ENCODE measurements at places on chromosomes 1 and 21.

DNA sequence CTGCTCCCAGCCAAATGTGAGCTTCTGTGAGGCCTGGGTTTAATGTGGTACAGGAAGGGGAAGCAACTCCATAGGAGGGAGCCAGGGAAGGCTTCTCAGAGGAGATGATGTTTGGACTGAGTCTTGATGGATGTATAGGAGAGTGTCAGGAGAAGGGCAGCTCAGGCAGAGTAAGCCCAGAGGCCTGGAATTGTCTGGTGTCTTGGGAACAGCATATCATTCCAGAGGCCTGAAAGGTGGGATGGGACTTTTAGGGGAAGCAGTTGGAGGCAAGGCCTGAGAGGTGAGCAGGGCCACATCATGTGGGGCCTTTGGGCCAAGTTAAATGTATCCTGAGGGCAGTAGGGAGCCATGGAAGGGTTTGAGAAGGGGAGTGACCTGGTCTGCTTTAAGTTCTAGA, 148.6 kb upstream of the WNT4 start:
- no peak for DNase-seq

DNA sequence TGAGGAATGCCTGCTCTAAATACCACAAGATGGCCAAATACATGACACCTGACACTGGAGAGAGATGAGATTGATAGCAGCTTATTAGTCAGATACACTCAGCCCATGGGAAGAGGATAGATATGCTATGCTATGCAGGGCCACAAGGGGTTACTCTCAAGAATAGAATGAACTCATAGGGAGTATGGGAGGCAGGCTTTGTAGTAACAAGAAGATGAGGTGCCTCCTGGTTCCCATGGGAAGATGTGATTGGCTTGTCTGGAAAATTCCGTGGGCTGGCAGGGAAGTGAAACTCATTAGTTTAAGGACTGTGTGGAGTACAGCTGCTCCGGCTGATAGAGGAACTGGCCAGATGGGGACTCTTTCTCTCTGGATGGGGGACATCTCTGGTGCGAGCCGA, 16.5 kb downstream of the CCDC30 start:
- DNase-seq, result no peak

DNA sequence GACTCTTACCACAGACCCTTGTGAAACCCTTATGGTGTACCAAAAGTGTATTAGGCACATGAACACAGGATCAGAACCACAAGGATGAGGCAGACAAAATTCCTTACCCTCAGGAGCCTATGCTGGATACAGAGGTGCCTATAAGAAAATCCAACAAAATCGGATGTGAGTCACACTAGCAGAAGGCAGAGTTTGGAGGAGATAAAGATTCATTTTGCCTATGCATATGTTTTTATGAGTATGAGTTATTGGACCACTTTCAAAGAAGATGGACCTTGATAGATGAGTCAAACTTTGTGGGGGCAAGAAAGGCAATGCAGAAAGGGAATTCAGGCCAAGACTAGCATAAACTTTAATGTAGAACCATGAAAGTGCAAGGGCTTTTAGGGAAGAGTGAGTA, 17.0 kb downstream of the CAMK1G start:
- DNase-seq, result no peak

- DNase-seq, result no peak
Observed at GRCh38 chr1:232382671-232383070, 247.3 kb downstream of the SIPA1L2 start.

- no peak for DNase-seq
Observed at GRCh38 chr1:115063228-115063901, 25.9 kb downstream of the TSPAN2 start.

DNA sequence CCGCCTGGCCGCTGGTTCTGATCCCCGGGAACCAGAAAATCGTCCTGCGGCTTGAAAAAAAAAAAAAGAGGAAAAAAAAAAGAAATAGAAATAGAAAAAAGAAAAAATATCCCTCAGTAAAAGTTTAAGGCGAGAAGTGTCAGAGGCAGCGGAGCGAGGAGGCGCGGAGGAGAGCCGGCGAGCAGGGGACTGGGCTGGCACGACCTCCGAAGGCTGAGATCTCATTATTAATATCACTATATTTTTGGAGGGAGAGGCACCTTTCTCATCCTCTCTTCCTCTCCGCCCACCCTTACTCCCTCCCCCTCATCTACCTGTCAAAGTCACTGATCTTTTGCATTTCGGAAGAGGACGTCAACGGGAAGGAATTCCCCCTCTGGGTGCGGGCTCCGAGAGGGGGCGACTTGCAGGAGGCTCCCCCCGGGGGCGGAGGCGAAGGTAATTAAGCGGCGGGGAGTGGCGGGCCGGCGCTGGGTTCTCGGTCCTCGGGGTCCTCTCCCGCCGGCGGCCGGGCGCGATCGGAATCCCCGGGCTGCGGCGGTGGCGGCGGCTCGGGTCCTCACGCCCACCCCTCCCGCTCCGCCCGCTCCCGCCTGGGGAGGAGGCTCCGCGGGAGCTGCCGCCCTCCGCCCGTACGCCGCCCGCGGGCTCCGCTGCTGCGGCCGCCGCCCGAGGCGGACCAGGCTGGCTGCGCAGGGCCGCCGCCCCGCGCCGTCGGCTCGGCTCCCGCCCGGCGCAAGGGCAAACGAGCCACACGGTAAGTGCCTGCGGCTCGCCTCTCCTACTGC, at the start of gene NTNG1:
NTNG1 (plus strand) TSS at position 337 of the 788 bp plus-strand sequence.
- DNase-seq, result no peak

- no peak for DNase-seq
Observed at GRCh38 chr1:14959059-14959694, 194.4 kb upstream of the TMEM51 start.

DNA sequence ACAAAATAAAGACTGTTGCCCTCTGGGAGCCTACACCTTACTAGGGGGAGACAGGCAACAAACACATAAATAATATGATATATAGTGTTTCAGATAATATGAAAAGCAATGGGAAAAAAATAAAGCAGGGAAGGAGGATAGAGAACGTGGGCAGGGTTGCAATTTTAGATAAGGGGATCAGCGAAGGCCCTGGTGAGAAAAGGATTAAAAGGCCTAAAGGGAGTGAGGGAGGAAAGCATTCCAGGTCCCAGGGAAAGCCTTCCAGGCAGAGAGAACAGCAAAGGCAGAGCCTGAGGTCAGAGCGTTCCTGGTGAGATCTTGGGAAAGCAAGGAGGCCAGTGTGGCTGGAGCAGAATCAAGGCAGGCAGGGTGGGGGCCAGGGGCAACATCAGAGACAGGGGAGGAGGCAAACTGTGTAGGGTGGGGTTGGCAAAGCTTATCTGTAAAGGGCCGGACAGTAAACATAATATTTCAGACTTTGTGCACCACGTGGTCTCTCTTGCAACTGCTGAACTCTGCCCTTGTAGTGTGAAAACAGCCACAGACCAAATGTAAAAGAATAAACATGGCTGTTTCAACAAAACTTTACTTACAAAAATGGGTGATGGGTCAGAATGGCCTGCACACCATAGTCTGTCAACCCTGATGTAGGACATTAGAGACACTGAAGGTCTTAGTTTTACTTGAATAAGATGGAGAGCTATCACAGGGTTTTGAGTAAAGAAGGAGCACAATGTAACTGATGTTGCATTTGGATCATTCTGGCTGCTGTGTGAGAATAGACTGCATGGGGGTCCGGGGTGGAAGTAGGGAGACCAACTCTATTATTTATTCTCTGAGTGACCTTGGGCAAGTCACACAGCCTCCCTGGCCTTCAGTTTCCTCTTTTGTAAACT, 13.3 kb upstream of the CPT2 start:
- DNase-seq, result no peak

DNA sequence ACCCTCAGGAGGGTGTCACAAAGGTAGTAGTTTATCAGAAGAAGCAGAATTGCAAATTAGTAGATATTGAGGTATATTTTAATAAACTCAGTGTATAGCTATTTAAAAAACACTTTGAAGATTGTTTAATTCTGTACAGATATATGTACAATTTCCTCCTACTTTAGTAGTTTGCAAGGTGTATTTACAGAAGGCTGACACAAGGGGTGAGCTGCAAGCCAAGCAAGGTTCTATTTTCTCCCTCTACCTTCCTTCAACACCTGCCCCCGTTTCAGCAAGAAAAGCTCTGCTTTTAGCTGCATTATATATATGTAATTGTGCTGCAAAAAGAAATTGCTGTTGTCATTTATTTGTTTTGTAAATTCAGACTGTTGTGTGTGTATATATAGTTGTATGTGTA, 674.2 kb upstream of the PKN2 start:
- DNase-seq, result no peak

DNA sequence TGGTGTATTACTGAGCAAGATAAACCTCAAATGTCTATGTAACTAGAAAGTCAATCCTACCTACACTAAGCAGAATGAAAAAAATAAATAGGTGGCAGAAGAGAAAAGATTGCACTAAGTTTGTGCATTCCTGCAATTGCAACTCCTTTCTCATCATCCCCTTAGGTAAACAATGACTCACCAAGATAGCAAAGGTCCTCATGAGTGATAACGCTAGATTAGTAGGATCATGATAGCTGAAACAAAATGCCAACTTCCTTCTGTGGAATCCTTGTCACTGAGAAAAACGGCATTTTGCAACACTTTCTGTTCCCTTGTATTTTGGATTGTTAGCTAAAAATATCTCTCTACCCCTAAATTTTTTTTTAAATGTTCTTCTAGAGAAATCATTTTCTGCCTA, 20.0 kb upstream of the FCER1A start:
- no peak for DNase-seq

- DNase-seq, result no peak
Observed at GRCh38 chr21:15430577-15430976, 299.2 kb upstream of the USP25 start.

GRCh38 chr21:34705011-34705410, 36.2 kb downstream of the CLIC6 start:
- DNase-seq, result no peak

GRCh38 chr1:113283914-113284313, 106.4 kb upstream of the MAGI3 start:
- DNase-seq, result no peak

DNA sequence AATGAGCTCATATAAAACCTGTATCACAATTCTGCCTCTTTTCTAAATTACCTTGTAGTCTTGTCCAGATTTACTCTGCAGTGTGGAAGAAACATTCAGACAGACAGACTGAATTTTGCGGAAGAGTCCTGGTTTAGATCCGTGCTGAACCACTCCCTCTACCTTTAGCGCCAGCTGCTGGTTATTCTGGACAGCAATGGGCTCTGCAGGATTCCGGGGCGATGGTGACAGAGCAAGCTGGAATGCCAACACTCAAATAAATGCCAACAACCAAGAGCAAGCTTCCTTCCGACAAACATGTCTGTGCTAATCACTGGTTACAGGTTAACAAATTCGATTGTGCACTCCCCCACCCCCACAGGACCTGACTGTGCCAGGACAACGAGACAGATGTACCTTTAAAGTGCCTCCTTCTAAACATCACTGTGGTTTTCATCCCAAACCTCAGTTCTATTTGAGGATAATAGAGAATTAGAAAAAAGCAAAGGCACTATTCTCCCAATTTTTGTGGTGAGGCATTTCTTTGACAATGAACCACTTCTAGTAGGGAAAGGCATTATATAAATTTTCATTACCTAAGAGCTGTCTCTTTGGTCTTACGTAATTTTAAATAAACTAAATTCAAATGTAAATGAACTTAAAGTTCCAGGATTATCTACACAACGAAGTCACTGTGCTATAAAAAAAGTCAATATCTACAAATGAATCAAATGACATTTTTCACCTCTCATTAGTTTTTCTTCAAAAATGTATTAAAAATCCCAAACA, 90.4 kb downstream of the INTS7 start:
- DNase-seq, result peak; percentile 24

DNA sequence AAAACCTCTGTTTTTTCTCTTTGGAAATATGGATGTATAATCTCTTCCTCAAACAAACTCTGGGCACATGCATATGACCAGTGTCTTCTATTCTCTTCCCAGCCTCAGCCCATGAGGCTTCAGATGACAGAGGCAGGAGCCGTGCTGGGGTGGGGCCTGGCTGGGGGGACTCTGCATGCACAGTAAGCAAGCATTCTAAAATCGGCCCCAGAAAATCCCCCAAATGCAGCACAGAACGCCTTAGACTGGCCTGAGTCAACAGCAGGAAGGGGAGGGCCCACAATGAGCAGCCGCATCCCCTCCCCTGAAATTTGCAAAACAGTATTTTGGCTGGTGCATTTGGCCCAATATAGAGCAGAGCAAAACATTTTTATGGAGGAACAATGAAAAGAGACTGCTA, 47.8 kb downstream of the ITPKB start:
- DNase-seq, result no peak

DNA sequence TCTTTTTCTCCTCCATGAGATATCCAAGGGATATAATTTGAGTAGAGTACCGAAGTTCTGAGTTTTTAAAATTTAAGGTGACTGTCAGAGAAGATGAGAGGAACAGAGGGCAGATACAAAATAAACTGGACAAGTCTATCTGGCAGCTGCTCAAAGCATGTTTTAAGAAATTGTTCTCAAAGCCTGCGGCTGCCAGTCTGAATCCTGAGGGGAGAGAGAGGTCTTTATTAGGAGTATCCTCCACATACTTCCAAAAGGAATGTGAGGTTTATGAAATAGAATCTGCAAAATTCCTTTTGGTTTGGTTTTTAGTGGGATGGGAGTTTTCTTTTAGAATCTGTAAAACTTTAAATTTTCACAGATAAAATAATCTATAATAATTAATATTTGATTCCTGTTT, 41.3 kb downstream of the TTC13 start:
- DNase-seq, result no peak

DNA sequence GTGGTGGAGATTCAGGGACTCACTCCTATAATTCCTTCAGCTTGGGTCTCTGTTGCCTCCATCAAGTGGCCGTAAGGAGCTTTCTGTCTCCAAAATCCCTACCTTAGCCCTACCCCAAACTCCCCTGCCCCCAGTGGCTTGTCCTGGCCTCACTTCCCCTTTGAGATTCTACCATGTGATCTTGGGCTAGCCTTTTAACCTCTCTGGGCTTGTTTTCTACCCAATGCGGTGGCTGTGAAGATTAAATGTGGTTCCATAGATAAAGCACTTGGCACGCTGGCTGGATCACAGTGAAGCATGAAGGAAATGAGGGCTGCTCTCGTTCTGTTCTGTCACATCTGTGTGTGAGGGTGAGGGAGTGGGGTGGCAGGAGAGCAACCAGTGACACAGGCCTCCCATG, 43.6 kb downstream of the FAAH start:
- DNase-seq, result no peak

DNA sequence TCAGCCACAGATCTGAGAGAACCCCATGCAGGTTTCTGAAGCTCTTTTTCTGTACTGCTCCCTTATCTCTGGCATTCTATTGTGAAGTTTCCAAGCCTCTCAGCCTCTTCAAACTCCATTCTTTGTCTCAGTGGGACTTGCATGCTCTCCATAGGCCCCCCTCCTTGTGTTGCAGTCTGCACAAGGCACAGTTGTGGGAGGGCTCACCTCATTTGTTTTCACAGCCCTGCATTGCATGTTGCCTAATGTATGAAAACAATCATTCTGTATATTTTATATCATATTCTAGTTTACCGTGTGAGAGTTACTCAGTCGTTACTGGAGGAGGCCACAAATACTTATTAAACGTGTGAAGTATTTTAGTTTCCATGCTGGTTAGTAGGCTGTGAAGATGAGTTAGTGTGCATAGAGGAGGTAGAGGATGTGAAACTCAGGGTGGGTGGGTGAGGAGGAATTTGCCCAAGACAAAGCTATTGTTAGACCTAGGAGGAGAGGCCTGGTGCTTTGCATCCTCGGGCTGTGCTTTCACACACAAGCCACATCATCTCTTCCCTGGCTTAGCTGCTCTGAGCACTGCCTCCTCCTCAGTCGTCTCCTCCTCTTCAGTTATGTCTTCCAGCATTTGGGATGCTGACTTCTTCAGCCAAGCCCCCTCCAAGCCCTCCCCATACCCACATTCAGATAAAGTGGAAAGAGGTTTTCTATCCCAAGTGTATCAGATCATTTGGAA, 7.8 kb upstream of the CHI3L2 start:
- DNase-seq, result peak; percentile 70

GRCh38 chr1:235088907-235089306, 39.7 kb downstream of the TOMM20 start:
- DNase-seq, result no peak

- no peak for DNase-seq
Observed at GRCh38 chr1:246416261-246416660, 90.8 kb downstream of the SMYD3 start.
